ENCODE measurements at places on chromosomes 16 and 17.

DNA sequence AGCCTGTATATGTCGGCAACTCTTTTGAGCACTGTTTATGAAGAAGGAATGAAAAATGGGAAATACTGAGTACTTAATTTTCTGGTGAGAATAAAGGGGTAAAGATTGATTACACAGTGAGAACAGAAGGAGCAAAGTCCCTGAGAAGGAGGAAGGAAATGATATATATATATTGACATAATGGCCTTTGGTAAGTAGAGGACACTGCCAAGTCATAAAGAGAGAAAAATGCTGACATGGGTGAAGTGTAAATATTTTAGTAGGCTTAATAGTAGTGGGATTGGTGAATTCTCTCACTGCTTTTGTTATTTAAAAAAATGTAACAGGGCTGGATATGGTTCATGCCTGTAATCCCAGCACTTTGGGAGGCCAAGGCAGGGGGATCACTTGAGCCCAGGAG, 16.2 kb downstream of the VMP1 start:
- no peak for DNase-seq

GRCh38 chr16:87834005-87834667, 35.2 kb downstream of the SLC7A5 start:
- no peak for DNase-seq

DNA sequence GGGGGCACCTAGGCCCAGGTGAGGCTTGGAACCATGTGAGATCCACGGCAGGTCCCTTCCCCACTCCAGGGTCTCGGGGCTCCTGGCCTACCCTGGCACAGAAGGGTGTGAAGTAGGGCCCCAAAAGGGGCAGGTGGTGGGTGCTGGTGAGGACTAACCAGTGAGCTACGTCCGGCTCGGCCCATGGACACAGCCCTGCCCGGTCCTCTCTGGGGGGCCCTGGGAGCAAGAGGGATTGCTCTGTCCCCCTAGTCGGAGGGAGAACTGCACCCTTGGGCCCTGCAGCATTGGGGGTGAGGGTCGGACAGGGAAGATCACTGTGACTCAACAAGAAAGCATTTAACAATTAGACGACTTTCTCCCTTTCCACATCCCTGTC, 2.9 kb downstream of the ENPP7 start:
- DNase-seq = no peak

GRCh38 chr17:35080536-35080935, 17.0 kb upstream of the RFFL start:
- no peak for DNase-seq

DNA sequence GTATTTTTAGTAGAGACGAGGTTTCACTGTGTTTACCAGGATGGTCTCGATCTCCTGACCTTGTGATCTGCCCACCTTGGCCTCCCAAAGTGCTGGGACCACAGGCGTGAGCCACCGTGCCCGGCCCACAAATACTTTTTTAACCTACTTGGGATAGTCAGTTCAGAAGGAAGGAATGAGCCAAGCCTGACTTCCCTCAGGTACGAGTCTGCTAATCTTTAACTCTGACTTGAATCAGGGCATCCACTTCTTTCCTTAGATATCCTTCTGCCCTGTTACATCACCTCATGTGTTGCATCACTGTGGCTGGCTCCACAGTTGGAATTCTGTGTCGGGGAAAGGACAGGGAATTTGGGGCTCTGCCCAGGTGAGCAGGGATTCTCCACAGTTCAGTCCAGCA, 120.8 kb downstream of the MSI2 start:
- no peak for DNase-seq

DNA sequence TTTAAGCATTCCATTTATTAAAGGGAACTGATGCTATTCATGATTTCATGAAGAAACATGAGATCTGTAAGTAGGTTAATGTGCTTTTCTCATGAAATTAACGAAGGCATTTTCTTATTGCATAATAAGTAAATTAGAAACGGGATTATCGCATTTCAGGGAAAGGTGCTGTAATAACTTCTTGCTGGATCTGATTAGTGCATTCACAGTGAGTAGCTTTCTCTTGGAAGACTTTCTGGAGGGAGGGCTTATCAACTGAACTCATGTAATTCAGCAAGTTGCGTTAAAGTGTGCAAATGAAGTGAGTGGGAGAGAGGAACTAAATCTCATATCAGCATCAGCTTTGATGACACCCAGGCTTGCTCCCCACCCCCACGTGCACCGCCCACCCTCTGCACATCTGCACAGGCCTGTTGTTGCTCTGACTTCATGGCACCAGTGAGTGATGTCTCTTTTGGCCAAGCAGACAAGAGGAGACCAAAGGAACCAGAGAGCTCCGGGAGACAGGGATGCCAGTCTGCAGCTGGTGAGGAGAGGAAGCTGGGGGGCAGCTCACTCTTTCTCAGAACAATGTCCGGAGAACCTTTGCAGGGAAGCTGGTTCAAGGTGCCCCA, 26.3 kb upstream of the GAS7 start:
- no peak for DNase-seq

DNA sequence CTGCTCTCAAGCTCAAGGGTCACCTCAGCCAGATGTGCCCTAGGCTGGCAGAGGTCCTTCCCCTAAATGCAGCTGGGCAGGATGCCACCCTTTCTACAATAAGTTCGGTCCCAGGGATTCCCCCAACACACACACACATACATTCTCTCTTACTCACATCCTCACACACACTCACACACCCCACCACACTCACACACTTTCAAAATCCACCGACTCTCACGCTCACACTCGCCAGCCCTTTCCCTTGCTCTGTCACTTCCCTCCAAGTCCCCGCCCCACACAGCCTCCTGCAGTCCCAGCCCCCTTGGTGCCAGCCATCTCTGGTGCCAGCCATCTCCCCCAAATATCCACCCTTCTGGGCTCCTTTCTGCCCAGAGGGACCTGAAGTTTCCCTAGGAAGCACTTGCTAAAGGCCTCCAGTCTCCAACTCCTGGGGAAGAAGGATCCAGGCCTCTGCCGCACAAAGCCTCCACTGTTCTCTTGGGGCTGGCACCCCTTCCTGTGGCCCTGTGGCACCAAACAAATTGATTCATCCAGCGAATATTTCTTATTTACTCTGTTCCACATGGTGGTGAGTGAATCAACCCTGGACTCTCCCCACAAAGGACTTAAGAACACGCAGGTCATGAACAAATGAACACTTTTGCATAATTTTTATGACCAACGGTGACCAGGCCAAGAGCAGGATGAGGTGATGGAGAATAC, 3.8 kb upstream of the USP36 start:
- no peak for DNase-seq

- peak; percentile 72 for DNase-seq
Measured at GRCh38 chr16:79770244-79771064, 169.9 kb upstream of the MAF start.

- DNase-seq = no peak
Measured at GRCh38 chr17:44049294-44050060, 17.0 kb downstream of the LSM12 start.

- DNase-seq = no peak
Measured at GRCh38 chr17:82935966-82936767, 96.3 kb upstream of the ZNF750 start.

- no peak for DNase-seq
Measured at GRCh38 chr17:50316016-50316587, 29.8 kb upstream of the XYLT2 start.

- DNase-seq = no peak
Measured at GRCh38 chr16:761625-762513, 1.3 kb downstream of the MSLN start.

GRCh38 chr16:65469116-65469515, 347.3 kb upstream of the CDH11 start:
- DNase-seq = no peak

GRCh38 chr17:18226284-18226945, 980 bp downstream of the LLGL1 start:
- no peak for DNase-seq

DNA sequence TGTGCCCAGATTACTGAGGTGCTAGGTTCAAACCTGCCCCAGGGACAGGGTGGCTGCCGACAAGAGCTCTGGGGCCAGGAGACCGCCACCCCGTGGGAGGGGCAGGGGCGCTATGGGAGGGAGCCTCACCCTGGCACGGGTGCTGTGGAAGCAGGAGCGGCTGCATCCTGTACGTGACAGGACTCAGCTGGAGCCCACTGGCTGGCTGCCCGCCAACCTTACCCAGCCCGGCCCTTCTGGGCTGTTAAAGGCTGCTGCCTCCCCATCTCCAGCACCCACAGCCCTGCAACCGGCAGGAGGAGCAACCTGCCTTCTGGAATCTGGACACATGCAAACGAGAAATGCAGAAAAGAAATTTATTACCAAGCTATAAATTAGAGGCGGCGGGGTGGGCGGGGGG, 11.2 kb downstream of the PAM16 start:
- DNase-seq = no peak

DNA sequence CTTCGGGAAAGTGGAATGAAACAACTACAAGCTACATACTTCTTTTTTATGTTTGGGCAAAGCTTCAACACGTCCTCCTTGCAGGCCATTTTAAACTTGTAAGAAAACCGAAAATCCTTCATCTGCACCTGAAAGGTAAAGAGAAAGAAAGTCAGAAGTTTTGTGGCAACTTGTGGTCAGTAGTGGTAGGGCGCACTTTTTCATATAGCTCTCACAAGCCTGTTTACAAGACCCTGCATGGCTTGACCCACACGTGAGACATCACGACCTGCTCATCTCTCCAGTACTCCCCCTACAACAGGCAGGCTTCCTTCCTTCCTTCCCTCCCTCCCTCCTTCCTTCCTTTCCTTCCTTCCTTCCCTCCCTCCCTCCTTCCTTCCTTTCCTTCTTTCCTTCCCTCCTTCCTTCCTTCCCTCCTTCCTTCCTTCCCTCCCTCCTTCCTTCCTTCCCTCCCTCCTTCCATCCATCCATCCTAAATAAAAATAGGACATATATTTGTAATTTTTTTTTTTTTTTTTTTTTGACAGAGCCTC, 48.7 kb upstream of the CLEC18B start:
- DNase-seq = no peak

GRCh38 chr17:15418781-15419180, 48.6 kb downstream of the CDRT4 start:
- no peak for DNase-seq

DNA sequence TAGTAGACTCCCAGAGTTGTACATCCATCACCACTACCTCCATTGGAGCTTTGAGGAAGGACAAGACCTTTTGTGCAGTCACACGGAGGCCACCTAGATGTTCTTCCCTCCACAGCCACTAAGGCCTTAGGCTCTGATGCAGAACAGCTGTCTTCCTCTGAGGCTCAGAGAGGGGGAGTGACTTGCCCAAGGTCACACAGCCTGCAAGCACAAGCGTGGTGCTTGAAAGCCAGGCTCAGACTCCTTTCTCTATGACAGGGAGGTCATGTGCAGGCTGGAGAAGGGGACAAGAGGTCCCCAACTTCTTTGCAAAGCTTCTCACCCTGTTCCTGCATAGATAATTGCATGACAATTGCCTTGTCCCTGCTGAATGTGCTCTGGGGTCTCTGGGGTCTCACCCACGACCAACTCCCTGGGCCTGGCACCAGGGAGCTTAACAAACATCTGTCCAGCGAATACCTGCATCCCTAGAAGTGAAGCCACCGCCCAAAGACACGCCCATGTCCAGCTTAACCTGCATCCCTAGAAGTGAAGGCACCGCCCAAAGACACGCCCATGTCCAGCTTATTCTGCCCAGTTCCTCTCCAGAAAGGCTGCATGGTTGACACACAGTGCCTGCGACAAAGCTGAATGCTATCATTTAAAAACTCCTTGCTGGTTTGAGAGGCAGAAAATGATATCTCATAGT, 12.7 kb downstream of the SCGB1C2 start:
- DNase-seq = no peak

DNA sequence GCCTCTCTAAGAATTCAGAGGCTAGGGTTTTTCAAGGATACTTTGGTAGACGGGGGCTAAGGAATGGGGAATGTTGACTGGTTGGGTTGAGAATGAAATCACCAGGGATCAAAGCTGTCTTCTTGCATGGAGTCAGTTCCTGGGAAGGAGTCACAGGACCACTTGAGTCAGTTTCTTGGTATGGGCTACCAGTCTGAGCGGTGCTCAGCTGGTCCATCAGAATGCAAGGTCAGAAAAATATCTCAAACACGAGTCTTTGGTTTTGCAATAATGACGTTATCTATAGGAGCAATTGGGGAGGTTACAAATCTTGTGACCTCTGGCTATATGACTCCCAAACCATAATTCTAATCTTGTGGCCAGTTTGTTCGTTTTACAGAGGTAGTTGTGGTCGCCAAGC, 18.4 kb downstream of the CHD9NB start:
- no peak for DNase-seq

DNA sequence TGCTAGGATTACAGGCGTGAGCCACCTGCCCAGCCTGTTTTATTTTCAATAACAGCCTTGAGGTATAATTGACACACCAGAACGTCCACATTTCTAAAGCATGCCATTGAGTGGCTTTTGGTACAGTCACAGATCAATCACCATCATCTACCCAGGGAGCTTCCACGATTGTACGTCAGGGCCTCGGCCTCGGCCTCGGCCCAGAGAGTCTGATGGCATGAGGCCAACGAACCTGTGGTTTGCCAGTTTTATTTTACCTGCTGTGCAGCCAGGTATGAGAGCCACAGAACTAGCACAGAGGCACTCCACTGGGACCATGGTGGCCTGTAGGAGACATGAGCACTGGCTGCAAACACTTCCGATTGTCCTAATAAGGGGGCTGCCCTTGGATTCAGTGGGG, 8.3 kb downstream of the UBALD1 start:
- no peak for DNase-seq

DNA sequence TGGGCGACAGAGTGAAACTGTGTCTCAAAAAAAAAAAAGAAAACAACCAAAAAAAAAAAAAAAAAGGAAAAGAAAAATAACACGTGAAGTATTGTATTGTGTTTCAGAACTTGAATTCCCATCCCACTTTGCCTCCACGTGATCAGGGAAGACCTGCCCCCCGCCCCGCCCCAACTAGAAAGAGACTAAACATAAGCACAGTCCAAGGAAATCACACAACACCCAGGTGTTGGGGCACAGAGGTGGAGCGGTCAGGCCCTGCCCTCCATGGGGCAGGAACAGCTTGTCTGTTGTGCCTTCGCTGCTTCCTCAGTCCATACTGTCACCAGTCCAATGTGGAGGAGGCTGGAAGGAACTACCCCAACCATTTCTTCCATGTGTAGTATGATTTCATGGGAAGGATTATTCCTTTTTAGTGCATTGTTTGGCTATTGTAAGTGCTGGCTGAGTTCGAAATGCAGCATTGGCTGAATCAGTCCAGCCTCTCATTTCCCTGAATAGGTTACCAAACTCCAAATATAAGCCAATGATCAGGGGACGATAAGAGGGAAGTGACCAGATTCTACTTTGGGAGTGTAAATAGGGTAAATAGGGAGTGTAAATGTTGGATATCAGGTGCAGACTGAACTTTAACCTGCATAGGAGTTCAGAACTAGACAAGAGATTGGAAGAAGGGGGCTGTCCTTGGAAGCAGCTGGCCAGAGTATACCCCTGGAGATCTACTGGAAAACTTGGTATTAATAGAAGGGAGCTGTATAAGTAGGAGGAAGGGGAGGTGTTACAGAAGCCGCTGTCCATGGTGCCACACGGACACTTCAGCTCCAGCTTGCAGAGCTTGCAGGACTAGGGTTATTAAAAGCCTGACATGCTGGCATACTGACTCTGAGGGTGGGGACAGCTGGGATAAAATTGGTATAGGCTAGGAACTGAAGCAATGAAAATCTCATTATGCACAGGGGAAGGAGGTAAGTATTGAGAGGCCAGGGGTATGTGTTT, 50.7 kb downstream of the TANGO6 start:
- no peak for DNase-seq

Data from activated naive CD8-positive, alpha-beta T cell treated with anti-CD3 and anti-CD28 coated beads for 36 hours (primary cell).